ENCODE measurements at places on chromosomes 3 and 15.

DNA sequence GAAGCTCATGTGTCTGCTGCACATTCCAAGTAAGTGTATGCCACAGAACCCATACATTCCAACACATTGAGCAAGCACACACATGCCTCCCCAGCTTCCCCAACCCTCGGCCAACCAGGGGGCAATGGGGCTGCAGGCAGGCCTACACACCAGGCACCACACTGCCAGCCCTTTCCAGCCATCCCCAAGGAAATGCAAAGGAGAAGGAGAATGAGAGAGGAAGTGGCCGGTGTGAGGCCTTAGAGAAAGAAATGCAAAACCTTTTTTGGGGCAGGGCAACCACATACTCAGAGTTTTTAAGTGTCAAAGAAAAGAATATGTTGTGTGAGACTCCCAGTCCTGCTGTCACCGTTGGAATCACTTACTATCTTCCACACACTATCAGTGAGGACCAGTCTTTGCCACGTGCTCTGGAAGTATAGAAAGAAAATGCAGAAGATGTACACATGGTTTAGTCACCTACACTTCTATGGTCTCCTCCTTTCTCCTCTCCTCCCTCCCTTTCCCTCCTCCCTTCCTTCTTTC lies 11.1 kb downstream of the IGF2BP2 start:
- DNase-seq, result no peak

DNA sequence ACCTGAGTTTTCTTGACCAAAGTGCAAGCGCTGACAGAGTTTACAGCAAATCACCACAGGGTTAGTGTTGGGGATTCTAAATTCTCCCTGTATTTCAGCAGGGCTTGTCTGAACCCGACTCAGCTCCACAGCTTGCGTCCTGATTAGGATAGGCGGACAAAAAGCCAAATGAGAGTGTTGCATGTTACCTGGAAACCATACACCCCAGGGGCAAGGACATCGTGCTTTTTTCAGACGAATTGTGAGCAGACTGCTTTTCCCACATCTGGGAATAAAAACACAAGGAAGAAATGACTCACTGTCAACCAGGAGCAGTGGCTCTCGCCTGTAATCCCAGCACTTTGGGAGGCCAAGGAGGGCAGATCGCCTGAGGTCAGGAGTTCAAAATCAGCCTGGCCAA lies 3.0 kb downstream of the DZIP1L start:
- DNase-seq, result no peak

- no peak for DNase-seq
These were observed 190.8 kb upstream of the LPP start for GRCh38 chr3:187963003-187963676.

GRCh38 chr3:186598108-186598784 lies 14.6 kb upstream of the AHSG start:
- DNase-seq, result no peak

- no peak for DNase-seq
These were observed 29.5 kb downstream of the RTP3 start for GRCh38 chr3:46527239-46527638.

GRCh38 chr15:41911691-41912345 lies 18.0 kb upstream of the SPTBN5 start:
- DNase-seq, result no peak

DNA sequence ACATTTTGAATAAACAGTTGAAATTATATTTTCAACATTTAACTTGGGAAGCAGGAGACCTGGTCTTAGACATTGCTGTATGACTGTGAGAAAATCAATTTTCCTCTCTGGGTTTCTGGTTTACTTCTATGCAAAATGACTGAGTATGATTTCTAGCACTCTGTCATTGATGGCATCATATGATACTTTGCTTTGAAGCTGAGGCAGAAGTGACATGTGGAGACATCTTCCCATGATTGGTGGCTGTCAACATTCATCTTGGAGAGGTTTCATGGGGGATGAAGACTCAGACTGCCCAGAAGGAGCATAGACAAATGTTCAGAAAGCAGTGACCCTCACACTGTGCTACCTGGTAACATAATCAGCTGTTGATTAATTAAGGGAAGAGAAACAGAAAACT lies 477.9 kb downstream of the PDCD6IP start:
- DNase-seq, result no peak

GRCh38 chr3:32305361-32305876 lies 66.9 kb downstream of the CMTM8 start:
- DNase-seq, result no peak

- no peak for DNase-seq
These were observed 195.5 kb downstream of the LPP start for GRCh38 chr3:188349351-188349901.

DNA sequence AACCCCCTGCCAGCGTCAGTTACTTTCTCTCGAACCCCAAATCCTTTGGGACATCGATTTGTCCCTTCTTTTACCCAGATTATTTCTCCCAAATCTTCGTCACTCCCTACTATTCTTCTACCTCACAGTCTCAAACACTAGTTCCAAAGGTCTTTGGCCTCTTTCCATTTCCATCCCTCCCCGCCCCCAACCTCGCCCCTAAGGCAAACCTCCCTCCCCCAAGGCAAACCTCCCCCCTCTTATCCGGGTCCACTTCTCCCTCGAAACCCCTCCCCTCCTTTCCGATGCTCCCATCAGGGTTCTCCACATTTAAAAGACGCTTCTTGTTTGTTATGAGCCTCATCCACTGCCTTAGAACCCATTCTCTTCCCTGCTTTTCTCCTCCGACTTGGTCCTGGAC lies 583 bp downstream of the EAF1 start:
- DNase-seq, result no peak

DNA sequence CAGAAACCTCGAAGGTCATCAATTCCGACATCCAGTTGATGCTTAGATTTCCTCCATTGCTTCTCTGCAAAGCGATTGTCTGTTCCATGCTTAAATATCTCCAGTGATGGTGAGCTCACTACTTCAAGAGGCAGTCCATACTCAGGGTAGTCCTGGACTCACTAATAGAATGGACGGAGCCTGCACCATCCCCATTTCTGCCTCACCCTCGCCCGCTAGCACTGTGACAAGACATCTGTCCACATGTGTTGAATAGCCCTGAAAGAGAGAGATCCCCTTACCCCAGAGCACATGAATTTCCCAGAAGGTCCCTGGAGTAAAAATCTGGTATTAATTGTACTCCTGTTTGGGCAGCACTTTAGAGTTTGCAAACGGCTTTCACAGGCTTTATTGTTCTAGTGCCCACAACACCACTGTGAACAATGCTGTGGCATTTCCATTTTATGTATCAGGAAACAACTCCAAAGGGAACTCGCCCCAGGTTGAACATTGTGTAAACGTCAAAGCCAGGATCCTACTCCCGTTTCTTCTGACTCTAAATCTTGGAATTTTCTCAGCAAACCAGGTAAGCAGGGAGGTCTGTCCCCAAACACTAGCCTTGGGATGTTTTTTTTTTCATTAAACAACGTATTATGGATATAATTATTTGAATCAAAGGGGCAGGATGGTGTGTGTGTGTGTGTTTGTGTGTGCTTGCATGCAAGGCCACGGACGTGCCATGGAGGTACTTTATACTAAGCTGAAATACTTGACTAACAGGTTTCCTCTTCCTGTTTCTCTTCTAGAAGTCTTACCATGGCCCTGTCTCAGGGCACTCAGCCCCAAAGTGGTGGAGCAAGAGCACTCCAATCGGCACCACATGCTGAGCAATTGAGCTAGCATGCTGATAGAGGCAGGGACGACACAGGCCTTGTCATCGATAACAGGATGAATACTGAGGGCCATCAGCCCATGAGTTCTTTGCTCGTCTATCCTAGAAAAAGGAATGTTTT lies 198.3 kb downstream of the OPA1 start:
- no peak for DNase-seq

- DNase-seq, result no peak
These were observed 117.8 kb downstream of the RPLP1 start for GRCh38 chr15:69570454-69570853.

DNA sequence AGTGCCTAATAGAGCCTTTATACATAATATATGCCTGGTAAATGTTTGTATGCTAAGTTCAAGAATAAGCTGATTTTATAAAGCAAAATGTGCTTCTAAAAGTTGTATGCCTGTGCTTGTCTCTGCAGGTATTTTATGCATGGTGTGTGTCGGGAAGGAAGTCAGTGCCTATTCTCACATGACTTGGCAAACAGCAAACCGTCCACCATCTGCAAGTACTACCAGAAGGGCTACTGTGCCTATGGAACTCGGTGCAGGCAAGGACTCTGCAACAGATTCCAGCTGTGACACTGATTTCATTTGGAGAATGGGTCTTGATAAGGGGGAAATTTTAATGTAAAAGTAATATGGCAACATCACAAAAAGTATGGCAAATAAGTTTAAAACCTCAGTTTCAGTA lies 11.9 kb downstream of the MKRN2 start:
- no peak for DNase-seq
